Spinal cord (tissue), 10 donors: ENCODE measurements at places on chromosomes 7 and 10. TPM values are rescaled to one million over a fixed set of nuclear protein-coding genes. Genes with fewer than 3 reads are reported as not detected.

SP8 gene
- 3.5 TPM for polyA plus RNA-seq

IL2RA gene
- polyA plus RNA-seq = not detected

TMEM196 gene
- 18.8 TPM for polyA plus RNA-seq

FUOM gene
- 7.8 TPM for polyA plus RNA-seq

PPP1R9A gene
- polyA plus RNA-seq = 34.6 TPM

CPED1 gene
- 6.9 TPM for polyA plus RNA-seq

AKR1C4 gene
- polyA plus RNA-seq = not detected

C10orf143 gene
- 3.8 TPM for polyA plus RNA-seq

EPHA1 gene
- polyA plus RNA-seq = 3.6 TPM

DGKB gene
- 25.3 TPM for polyA plus RNA-seq

NXPH1 gene
- 71.3 TPM for polyA plus RNA-seq

SLF2 gene
- 34.1 TPM for polyA plus RNA-seq

SLC26A4 gene
- 0.86 TPM for polyA plus RNA-seq

GDF2 gene
- polyA plus RNA-seq = not detected

DNA2 gene
- polyA plus RNA-seq = 7.6 TPM

CDHR3 gene
- polyA plus RNA-seq = 22.4 TPM
